ENCODE measurements at places on chromosomes 2 and 18. TPM values are rescaled to one million over a fixed set of nuclear protein-coding genes. Genes with fewer than 3 reads are reported as not detected.

GRCh38 chr2:7621018-7621814 lies 704.0 kb downstream of the RNF144A start:
- DNase-seq = no peak

- DNase-seq = no peak
These were observed 19.7 kb downstream of the CLUL1 start for GRCh38 chr18:616380-616995.

GRCh38 chr18:44841221-44841620 lies 160.5 kb downstream of the SETBP1 start:
- no peak for DNase-seq

DNA sequence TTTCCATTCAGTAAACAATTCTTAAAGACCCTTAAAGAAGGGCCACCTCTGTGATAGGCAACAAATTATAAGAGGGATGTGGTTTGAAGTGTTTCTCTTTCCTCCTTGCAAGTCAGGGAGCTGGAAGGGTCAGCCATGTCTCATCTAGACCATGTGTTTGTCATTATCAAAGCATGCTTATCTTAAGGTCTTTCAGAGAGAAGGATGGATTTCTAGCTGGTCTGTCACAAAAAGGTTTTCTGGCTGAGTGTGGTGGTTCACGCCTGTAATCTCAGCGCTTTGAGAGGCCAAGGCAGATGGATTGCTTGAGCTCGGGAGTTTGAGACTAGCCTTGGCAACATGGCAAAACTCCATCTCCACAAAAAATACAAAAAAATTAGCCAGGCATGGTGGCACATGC lies 59.2 kb upstream of the PEX13 start:
- DNase-seq = no peak

DNA sequence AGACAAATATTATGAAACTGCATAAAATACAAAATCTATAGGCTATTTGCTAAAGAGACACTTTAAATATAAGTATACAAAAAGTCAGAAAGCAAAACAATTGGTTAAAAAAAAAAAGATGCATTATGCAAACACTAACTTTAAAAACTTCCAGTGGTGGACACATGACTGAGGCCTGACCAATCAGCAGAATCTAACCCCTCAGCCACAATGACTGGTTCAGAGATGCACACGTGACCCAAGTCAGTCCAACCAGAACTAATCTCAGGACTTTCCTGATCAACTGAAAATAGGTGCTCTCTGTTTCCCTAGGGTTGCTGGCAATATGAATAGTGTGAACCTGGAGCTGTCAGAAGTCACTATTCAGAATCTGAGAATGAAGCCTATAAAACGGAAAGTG lies 22.7 kb downstream of the DNER start:
- no peak for DNase-seq

DNA sequence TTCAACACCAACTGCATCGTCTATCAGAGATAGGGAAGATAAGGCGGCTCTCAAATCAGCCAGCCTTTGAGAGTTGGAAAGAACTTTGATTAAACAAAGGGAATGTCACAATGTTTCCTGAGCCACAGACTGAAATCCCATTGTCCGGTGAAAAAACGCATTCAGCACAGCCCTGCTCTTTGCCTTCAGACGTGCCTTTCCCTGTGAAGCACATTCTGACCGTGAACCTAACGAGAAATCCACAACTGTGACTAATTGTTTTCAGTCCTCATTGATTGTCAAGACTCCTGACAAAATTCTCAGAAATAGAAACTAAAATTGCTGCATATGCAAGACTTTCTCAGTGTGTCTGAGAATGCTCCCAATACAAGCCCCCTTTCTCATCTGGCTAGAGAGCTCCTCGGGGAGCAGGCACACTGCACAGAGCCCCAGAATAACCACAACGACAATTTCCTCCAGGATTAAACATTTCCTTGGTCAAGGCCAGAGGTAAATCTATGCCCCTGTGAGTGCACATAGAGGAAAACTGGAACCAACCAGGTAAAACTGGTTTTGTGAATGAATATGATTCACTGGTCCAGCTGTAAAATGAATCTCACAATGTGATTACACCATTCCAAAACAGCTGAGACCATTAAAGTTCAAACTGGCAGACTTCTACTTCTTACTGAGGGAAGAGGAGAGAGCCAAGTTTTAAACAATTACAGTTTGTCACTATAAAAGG lies 561.9 kb upstream of the ID2 start:
- no peak for DNase-seq

GRCh38 chr2:240465765-240466578 lies 30.5 kb downstream of the GPC1 start:
- peak; percentile 70 for DNase-seq

GRCh38 chr18:79851950-79852349 lies 54.2 kb downstream of the KCNG2 start:
- DNase-seq = no peak

DNA sequence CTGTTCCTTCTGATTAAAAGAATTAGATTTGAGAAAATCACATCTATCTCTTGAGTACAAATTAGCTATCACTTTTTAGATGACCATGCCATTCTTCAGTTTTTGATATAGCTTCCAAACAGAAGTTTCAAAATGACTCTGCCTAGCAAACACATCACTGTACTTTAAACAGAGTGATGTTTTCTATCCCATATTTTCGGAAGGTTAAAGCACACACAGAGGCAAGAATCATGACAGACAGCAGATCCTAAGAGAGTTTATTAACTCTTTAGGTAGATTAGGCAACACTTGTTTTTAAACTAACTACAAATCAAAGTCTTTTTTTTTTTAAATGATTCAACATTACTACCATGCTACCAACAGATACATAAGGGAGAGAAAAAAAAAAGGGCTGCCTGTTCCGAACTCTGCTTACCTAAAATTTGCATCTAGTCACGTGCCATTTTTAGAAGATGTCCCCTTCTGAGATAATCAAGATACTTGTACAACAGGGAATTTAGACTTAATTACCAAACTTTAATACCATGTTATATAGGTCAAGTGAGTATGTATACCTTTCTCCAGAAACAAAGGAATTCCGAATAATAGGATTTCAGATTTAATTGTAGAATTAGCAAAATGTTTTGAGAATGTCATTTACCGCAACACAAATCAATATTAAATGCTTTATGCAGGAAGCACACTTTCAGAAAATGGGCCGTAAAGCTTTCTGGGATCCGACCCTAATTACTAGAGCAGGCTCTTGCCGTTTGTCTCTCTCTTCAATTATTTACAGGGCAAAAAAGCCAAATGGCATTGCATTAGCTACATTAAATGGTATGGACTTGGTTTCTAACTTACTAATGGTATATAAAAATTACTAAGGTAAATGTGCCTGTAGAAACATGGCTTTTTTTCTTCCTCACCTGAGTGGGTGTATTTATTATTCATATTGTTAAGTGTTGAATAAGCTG lies 2.6 kb downstream of the RBMS1 start:
- no peak for DNase-seq

DNA sequence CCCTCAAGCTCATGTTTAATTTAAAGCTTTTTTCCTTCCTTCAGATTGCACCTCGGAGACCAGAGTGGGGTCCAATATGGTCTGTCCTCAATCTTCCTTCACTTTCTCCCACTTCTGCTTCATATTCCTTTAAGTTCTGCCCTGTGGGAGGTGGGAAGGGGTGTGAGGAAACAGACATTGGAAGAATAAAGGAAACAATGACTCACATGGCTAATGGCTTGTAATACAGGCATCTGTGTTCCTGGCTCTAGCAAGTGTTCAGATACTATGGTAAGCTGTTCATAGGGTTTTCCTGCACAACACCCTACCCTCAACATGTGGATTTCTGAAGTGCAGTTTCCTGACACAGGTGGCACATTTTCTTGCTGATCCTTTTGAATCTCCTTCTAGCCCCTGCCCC lies 209.5 kb downstream of the PIK3C3 start:
- DNase-seq = no peak

DNA sequence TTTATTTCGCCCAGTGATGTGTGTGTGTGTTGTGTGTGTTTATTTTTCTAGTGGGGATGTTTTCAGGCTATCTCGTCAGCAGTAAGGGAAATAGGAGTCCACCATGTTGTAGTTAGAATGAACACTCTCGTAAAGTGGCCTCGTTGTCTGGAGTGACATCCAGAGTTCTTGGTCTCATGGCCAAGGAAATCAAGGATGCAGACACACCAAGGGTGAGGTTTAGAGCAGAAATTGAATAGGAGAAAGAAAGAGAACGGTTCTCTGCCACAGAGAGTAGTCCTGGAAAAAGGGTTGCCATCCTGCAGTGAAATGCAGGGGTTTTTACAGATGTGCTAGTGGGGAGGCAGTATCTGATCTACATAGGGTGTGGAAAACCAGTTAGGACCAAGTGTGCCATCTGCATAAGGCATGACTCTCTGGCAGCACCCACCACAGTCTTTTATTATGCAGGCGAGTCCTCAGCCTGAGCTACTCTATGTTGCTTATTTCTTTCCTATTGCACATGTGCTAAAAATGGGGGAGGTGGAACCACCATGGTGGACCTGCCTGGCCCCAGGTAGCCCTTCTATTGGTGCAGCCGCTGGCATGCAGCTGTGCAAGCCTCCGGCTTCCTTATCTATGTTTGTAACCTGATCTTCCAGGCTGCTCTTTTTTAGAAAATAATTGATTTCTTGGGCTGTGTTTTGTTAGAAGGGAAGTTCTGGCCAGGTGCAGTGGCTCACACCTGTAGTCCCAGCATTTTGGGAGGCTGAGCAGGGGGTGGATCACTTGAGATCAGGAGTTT lies 23.2 kb downstream of the RALB start:
- DNase-seq = no peak

The ELOA2 gene
- not detected for total RNA-seq

The COL4A4 gene
- 1.9 TPM for total RNA-seq

Measured in type B pancreatic cell (in vitro differentiated cells).